Upper lobe of left lung (tissue), 6 donors: ENCODE measurements at places on chromosomes 13 and 19.

DNA sequence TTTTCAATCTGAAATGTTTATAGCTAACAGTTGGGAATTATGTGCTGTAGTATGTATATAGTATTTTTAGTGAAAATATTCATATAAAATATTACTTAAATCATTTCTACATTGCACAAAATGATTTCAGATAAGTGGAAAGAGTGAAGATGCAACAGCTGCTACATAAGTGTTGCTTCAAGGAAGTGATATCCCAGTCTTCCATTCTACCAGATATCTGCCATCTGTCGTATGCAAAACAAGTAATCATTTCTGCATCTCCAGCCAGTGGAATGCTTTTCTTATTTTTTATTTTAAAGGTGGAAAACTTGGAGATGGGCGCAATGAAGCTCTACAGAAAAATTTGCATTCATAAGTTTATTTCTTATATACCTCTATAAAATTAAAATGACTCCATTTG, 152.5 kb upstream of the MAB21L1 start:
- no peak for DNase-seq

DNA sequence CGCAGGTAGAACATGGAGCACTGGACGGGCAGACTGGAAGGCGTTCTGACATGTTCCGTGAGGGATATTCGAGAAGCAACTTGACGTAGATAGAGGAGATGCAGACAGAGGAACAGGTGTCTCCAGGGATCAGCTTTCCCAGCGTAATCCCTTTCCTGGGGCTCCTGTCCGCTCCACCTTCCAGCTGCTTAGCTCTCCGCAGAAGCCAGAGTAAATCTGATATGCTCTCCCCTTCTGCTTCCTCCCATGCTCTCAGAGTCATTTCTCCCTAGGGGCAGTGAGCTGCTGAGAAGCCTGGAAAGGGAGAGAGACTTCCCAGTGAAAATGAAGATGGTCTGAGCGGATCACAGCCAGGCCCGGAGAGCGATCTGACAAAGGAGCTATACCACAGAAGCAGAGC, 23.0 kb upstream of the OLFM4 start:
- no peak for DNase-seq

DNA sequence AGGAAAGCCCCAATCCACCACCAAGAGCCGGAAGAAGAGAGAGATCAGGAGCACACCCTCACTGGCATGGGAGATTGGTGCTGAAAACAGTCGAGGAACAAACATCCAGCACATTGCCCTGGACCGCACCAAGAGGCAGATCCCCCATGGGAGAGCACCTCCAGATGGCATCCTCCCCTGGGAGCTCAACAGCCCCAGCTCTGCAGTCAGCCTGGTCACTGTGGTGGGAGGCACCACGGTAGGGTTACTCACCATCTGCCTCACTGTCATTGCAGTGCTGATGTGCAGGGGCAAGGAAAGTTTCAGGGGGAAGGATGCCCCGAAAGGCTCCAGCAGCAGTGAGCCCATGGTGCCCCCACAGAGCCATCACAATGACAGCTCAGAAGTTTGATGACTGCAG, 110.2 kb downstream of the STOML3 start:
- no peak for DNase-seq

DNA sequence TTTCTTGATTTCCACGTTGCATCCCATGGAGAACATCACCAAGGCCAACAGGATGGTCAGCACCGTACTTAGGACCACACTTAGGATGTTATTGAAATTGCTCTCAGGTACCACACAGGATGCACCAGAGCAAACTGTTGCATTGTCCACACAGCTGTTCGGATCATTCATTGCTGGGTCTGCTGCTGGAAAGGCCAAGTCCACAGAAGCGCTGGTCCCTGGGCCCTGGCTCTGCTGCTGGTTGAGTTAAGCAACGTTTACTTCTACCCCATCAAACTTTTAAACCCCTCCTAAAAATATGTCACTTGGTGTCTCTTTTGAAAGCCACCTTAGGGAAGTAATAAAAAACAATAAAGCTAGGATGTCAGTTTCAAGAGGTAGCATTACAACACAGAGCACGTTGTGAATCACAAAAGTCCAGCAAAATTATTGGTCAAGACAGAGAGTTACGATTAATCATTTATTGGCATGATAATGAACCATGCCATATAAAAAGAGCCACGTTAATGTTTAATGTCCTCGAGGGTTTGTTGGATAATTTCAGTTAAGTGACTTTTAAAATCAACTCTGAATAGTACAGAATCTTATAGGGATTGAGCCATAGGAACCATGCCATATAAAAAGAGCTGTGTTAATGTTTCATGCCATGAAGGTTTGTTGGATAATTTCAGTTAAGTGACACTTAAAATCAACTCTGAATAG, at the start of gene SLC10A2:
TSS of gene SLC10A2 (minus strand) at position 339 of the 702 bp plus-strand sequence. CDS start at position 171, 168 bp downstream.
- DNase-seq: no peak

DNA sequence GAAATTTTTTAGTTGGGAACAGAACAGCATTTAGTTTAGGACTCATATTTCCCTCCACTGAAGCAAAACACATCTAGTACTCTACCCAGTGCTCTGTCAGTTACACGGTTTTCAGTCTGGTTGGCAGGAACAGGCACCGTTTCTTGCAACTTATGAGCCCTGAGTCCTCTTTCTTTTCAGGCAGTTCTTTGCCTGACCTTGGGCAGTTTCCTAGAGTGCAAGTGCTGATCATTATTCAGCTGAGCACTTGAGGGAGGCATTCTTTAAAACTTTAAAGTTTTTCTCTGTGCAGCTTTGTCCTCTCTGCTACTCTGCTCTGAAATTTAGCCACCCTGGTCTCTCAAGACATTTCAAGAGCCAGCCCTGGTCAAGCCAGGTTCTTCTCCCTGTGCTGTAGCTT, 96.1 kb downstream of the MYO16 start:
- DNase-seq: no peak

- DNase-seq: peak; percentile 64
These were observed 68.8 kb downstream of the GNG7 start for GRCh38 chr19:2633693-2634075.

DNA sequence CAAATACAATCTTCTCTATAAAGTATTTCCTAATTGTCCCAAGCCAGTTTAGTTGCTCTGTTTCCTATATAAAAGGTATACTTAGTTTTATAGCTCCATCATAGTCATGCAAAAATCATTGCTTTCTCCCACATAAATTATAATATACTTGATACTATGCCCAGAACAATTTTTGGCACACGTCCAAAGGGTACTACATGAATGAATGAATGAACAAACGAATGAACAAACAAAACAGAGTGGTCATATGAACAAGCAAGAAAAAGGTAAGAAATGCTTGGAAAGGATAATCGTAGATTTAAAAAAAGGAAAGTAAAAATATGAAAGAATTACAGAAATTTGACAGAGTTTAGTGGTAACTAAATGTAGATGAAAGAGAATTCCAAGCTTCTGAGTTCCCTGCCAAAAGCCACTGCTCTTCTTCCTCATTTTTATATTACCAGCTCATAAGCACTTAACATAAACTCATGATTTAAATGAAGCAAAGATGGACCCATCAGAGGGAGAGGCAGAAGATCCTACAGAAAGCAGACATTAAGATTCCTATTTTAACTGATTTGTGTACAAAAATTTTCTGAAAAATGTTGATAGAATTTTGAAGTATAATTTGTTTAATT, 123.2 kb downstream of the ENOX1 start:
- DNase-seq: no peak

- peak; percentile 86 for DNase-seq
These were observed at the start of gene RNF225 for GRCh38 chr19:58395220-58395978. Gene RNF225 (plus strand): TSS chr19:58395656. CDS start chr19:58396090, 434 bp downstream.

- no peak for DNase-seq
These were observed 123.6 kb upstream of the SOX1 start for GRCh38 chr13:111943229-111943795.

DNA sequence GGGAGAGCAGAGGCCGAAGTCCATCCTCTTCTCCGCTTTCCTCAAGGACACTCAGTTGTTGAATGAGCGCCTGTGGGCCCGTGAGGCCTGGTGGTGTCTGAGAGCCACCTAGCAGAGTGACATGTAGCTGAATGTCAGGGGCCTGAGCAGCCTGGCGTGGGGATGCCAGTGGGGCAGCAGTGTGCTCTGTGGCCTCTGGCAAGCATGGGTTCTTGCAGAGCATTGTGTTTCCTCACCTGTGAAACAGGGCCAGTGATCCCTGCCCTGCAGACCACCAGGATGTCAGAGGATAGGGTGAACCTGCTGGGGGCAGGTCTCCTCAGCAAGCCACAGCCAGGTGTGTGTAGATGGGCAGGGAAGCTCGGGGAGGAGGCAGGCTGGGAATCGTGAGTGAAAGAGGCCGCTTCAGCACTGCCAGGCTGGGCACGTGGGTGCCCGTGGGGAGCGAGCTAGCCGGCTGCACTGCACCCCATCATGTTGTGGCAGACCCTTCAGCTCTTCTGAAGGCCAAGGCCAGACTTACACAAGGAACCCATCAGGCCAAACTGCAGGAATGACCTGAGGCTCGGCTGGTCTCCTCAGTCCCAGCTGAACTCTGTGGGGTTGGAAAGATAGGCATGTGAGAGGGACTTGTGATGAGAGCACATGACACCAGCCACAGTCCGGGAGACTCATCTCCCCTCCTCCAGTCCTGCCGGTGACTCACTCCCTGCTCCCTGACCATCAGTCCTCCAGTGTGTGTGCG, 5.0 kb downstream of the PPP1R37 start:
- no peak for DNase-seq

DNA sequence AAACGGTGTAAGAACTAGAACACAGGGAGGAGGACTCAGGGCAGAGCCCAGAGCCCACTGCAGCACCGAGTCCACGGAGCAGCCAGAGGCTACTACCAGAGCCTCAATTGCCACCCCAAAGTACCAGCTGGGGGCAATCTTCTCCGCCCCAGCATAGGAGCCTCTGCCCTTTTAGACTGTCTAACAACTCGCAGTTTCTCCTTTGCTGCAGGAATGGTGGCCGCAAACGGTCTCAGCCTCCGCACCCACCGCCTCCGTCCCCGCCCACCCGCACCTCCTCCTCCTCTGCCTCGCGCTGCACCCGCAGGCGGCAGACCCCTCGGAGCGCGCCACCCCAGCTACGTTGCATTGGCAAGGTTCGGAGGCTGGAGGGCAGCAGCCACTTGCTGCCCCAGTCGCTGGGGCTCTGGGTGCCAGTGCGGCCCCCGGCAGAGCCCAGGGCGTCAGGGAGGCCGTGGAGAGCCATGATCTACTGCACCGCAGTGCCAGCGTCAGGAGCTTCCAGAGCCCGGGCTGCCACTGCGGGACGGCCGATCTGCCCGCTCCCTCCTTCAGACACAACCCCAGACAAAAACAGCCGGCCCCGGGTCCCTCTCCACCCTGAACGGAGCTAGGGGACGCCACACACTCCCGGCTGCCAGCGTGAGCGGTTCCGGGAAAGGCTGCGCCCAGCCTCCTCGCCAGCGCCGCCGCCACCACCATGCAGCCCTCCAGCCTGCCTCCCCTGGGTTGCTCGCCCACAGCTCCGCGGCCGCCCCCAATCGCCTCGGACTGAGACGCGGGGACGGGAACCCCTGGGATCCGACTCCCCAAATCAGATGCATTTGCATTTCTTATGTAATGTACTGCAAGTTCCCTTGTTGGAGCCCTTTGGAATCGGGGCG, 1.8 kb downstream of the FGF14 start:
- peak; percentile 84 for DNase-seq

DNA sequence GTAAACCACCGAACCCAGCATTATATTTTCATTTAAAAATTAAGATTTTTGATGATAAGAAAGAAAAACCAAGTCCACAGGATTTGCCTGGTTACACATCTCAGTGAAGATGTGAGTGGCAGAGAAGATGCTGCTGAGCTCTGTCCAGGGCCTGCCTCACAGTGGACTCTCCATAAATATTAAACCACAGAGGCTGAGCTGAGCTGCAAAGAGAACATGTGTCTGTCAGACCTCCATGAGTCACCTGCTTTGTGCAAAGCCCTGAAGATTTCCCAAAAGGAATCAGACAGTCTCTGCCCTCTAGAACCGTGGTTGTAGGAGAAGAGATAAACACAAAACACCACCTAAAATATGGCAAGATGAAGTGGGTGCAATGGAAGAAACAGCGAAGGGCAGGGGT, 127.2 kb upstream of the TSC22D1 start:
- no peak for DNase-seq

DNA sequence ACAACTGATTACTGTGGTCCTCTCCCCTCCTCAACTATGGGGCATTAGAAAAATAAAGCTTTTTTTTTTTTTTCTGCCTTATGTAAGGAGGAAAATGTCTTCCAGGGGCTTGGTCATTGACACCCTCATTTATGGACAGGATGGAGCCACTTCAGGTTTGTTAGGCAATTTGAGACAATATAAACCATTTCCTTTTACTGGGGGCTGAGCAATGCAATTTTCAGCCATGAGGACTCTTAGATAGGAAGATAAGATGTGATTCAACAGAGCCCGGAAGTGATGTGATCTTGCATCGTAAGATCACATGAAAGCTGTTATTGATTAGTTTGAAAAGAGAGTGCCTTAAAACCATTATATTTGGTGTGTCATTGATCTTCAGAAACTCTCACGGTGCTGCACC, 210.8 kb downstream of the OXGR1 start:
- no peak for DNase-seq

- DNase-seq: no peak
These were observed 18.3 kb upstream of the NFIC start for GRCh38 chr19:3348042-3348441.

- no peak for DNase-seq
These were observed 381.5 kb downstream of the UQCRFS1 start for GRCh38 chr19:28831462-28831861.

- DNase-seq: no peak
These were observed 10.3 kb downstream of the AKT2 start for GRCh38 chr19:40274585-40275544.

GRCh38 chr13:37074703-37075102, 15.2 kb upstream of the SUPT20H start:
- no peak for DNase-seq

- no peak for DNase-seq
These were observed 74.9 kb upstream of the KL start for GRCh38 chr13:32941368-32941767.

- peak; percentile 47 for DNase-seq
These were observed 163.5 kb upstream of the TUBA3C start for GRCh38 chr13:19345158-19345557.

DNA sequence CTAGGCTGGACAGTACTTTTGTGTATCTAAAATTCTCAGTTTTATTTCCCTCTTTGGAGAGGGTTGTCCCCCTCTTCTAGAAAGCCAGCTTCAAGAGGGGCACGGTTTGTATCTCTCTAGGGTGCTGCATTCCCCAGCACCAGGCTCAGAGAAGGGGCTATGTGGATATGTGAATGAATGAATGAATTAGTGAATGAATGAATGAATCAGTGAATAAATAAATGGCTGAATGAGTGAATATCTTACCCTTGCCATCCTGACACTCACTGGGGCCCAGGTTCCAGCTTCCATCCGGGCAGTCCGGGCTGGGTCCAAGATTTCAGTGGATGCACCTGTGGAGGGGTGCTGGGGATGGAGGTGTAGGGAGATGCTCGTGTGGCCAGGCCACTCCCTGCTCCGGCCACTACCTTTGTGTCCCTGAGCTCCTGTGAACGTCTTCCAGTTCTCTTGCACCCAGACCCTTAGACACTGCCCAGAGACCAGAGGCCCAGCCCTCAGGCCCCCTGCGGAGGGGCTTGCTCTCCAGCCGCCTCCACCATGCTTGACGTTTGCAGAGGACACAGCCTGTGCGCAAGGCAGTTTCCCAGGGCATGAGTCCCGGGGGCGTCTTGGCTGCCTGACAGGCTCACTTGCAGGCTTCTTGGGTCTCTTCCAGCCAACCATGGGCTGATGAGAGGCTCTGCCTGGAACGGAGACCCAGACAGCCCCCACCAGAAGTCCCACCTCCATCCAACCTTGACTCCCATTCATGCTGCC, 2.8 kb upstream of the KCNN1 start:
- peak; percentile 68 for DNase-seq
